Caki2 (cell line): ENCODE measurements at places on chromosomes 3 and 15.

GRCh38 chr3:168974617-168975403 lies 688.7 kb downstream of the MECOM start:
- DNase-seq, result peak; percentile 25

GRCh38 chr15:64455961-64456371 lies 4.4 kb upstream of the ZNF609 start:
- no peak for DNase-seq

DNA sequence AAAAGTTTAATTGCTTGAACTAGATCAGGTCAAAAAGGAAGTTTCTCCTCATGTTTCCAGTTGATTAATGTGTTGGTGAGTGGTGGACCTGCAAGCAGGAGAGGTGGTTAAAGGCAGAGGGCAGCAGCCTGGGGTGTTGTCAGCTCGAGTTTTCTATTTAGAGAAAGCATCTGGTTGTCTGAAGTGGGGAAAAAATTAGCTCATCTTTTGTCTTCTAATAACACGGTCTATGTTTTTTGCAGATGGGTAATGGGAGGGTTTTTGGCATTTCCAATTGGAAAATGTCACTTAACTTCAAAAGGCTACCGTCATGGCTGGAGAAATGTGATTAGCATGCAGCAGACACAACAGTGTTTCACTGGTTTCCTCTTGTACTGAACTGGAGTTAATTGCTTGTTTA lies 122.6 kb downstream of the ITPR1 start:
- DNase-seq, result no peak

GRCh38 chr3:193803288-193803687 lies 210.3 kb downstream of the OPA1 start:
- no peak for DNase-seq

DNA sequence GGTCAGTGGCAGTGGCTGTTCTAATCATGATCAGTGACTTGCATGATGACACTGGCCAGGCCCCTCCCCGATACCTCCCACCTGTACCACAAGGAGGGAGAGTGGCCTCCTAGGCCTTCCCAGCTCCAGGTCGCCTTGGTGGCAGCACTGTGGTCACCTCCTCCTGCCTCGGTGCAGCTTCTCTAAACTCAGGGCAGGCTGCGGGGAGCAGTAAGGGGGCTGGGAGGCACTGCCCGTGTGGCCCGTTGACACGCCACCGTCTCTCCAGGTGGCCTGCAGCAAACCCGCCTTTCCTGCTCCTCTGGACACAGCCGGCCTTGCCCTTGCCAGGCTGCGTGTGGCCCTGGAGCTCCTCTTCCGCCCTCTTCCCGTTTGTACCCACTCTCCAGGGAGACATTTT lies 184.1 kb downstream of the XXYLT1 start:
- no peak for DNase-seq

- DNase-seq, result peak; percentile 43
Observed at GRCh38 chr3:172076212-172076611, 36.8 kb downstream of the FNDC3B start.

GRCh38 chr3:107651782-107652181 lies 129.0 kb downstream of the BBX start:
- DNase-seq, result no peak

- no peak for DNase-seq
Observed at GRCh38 chr15:69713726-69714559, 261.3 kb downstream of the RPLP1 start.

- no peak for DNase-seq
Observed at GRCh38 chr3:157871838-157872460, 234.3 kb downstream of the SHOX2 start.

GRCh38 chr3:178754852-178755510 lies 218.7 kb downstream of the KCNMB2 start:
- DNase-seq, result no peak

DNA sequence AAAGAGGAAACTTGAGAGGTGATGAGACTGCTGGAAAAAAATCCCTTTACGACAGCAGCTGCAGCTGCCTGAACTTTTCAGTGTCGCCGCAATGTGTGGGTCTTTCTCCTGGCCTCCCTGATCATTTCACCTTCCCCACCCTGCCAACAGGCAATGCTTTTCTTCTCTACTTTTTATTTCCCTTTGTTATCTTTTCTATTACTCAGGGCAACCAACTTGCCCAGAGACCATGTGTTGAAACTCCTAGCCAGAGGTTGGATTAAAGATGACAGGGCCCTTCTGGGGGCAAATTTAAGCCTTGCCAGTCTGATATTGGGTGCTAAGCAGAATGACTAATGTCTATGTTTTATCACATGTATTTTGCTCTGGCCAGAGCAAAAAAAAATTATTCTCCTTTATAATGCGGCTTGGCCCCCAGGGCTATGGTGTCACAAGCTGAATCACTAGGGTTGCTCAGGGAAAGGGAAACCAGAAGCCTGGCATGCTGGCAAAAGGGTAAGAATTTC lies 51.5 kb upstream of the CFAP20DC start:
- no peak for DNase-seq

GRCh38 chr3:185552358-185552877 lies at the start of gene LIPH:
LIPH (minus strand) TSS chr3:185552588; CDS start chr3:185552471, 117 bp downstream.
- peak; percentile 73 for DNase-seq

GRCh38 chr3:32952369-32953077 lies 1.1 kb downstream of the CCR4 start:
- DNase-seq, result no peak

- DNase-seq, result no peak
Observed at GRCh38 chr3:182399978-182400737, 393.1 kb upstream of the ATP11B start.

GRCh38 chr3:180383332-180384020 lies 218.5 kb upstream of the TTC14 start:
- DNase-seq, result no peak

DNA sequence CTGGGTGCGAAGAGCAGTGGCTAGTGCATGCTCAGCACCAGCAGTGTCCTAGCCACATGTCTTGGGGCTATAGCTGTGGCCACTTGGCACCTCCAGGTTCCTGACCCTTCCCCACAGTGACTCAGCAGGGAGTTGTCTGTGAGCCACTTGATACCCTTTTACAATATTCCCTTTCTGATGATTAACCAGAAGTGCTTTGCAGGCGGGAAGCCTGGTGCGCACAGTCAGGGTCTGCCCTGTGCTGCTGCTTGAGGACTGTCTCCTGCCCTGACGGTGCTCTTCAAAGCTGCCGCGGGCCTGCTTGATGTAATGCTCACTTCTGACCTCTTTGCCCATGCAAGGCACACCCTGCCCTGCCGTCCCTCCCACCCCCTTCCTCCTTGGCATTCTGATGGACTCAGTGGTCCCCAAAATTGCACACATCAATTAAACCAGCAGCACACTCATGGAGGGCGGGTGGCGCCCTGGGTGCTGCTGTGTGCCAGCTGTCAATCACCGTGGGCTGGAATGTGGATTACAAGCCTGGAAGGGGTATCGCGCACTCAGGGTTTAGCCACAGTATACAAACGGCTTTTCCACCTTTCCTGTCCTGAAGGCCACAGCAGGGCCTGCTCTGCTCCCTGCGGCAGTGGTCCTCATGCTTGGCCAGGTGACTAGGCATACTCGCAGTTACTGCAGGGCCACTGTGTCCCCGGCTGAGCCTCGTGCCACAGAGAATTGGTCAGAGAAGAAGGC lies 40.9 kb upstream of the PCSK6 start:
- no peak for DNase-seq

GRCh38 chr15:51155891-51156290 lies 61.2 kb upstream of the TNFAIP8L3 start:
- DNase-seq, result no peak

DNA sequence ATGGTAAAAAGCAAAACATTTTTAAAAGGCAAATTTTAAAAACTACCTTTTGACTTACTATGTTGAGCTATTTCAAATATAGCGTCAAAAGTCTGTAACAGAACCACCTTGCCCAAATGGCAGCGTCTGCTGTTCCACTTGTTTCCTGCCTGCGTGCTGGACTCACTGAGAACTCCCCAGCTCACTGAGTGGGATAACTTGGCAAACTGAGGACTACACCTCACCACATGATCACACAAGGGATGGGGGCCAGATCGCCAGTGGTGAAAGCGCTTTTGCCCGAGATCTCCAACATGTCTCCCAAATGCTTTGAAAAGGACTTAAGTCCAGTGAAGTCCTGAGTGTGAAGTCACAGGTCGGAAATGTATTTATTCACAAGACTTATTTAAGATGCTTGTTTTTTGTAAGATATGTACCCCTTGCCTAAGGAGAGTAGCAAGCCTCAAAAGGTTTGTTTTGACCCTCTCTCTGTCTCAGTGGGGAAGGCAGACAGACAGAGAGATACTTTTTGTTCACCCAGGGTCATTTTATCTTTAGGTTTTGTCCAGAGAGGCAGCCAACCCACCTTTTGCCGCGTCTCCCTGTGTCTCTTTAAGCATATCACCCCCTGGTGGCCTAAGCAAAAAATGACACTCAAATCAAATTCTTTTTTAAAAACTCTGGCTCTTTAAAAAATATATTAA lies 192.6 kb downstream of the PDZRN3 start:
- peak; percentile 33 for DNase-seq

DNA sequence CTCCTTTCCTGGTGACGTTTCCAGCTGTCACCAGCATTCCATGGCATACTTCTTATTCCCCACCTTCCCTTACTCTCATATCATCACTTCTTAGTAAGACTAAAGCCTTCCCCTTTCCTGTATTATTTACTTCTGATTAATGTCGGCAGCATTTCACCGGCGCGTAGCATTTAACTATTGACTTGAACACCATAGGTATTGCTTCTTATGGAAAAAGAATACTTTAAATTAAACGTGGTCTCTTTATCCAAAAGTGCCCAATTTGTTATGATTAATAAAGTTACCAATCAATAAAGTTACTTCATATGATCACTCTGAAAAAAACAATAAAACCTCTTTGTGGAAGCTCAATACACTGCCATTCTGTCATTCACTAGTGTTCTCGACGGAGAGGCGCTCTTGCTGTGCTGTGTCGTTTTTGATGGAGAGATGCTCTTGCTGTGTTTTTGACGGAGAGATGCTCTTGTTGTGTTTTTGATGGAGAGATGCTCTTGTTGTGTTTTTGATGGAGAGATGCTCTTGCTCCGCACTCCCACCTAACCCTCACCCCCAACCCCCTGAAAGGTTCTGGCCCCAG lies 165.0 kb downstream of the XXYLT1 start:
- DNase-seq, result no peak

DNA sequence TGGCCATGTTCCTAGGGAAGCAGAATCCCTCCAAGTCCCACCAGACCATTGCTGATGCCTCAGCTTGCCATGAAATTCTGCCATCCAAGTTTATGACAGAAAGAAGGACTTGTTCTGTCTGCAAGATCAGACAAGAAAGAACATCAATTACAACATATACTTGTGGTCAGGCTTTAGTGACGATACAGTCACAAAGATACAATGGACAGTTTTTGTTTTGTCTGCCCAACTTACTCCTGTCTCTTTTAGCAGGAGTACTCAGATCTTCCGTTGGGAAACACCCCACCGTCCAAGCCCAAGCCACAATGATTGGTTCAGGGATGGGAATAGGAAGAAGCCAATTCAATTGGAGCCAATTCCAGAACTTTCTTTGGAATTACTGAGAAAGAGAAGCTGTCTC lies 15.7 kb downstream of the KLHL6 start:
- DNase-seq, result no peak

- peak; percentile 51 for DNase-seq
Observed at GRCh38 chr15:78944669-78945407, at the start of gene CTSH. CTSH (minus strand) TSS chr15:78945046; CDS start chr15:78944981, 65 bp downstream.

GRCh38 chr3:57855943-57856342 lies 99.8 kb downstream of the SLMAP start:
- no peak for DNase-seq

GRCh38 chr15:28101201-28101600 lies 2.1 kb upstream of the OCA2 start:
- no peak for DNase-seq

DNA sequence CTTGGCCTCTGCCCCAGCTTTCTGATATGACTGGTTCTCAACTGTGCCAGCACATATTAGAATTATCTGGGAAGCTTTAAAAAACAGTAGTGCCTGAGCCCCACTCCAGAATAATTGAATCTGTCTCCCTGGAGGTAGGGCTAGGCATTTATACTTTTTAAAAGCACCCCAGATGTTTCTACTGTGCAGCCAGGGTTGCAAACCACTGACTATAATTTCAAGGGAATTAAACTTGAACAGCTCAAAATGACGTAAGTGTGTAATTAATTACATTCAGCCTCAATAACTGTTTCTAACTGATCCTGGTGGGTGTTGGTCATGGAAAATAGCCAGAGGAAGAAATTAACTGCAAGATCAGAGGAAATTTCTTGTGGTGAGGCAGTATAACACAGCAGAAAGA lies 4.4 kb upstream of the IRAK2 start:
- no peak for DNase-seq

DNA sequence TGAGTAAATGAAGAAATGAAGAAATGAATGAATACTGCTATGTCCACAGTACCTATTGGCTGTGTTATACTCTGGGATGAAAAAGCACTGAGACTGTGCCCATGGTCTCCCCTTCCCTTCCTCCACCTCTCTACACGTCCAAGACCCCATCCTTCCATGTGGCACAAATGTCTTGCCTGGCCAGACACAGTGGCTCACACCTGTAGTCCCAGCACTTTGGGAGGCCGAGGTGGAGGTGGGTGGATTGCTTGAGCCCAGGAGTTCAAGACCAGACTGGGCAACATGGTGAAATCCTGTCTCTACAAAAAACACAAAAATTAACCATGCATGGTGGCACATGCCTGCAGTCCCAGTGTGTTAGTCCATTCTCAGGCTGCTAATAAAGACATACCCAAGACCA lies 200.1 kb downstream of the FAM43A start:
- DNase-seq, result no peak

DNA sequence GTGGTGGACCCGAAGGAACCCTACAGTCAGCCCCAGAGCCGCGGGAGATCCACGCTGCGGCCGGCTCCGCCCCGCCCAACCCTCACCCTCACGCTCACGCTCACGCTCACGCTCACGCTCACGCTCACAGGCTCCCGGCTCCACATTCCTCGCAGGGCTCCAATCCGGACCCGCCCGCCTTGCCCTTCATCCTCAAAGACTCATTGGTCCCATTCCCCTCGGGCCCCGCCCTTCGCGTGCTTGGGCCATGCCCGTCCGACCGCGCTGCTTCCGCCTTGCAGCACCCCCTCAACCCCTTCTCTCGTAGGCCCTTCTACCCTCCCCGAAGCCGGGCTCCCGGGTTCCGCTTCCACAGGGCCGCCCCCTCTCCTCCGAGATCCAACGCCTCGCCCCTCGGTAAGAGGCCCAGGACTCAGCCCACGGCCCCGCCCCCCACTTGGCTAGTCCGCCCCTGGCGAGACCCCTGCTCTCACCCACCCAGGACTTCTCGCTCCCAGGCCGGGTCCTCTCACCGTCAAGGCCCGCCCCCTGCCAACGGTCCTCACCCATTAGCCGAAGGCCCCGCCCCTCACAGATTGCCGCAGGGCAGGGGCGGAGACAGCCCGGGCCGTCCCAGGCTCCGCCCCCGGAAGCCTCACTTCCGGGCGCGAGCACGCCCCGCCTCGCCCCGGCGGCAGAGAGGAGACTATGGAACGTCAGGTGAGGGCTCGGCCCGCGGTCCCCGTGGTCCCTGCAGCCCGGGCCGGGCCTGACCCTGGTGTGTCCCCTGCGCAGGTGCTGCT lies at the start of gene APEH:
Gene APEH (plus strand): TSS at position 637 of the 782 bp plus-strand sequence. CDS start 51 bp downstream, at position 688.
- peak; percentile 93 for DNase-seq

- no peak for DNase-seq
Observed at GRCh38 chr3:87507753-87508152, 231.4 kb upstream of the POU1F1 start.
